ENCODE measurements at places on chromosomes 1 and 21.

DNA sequence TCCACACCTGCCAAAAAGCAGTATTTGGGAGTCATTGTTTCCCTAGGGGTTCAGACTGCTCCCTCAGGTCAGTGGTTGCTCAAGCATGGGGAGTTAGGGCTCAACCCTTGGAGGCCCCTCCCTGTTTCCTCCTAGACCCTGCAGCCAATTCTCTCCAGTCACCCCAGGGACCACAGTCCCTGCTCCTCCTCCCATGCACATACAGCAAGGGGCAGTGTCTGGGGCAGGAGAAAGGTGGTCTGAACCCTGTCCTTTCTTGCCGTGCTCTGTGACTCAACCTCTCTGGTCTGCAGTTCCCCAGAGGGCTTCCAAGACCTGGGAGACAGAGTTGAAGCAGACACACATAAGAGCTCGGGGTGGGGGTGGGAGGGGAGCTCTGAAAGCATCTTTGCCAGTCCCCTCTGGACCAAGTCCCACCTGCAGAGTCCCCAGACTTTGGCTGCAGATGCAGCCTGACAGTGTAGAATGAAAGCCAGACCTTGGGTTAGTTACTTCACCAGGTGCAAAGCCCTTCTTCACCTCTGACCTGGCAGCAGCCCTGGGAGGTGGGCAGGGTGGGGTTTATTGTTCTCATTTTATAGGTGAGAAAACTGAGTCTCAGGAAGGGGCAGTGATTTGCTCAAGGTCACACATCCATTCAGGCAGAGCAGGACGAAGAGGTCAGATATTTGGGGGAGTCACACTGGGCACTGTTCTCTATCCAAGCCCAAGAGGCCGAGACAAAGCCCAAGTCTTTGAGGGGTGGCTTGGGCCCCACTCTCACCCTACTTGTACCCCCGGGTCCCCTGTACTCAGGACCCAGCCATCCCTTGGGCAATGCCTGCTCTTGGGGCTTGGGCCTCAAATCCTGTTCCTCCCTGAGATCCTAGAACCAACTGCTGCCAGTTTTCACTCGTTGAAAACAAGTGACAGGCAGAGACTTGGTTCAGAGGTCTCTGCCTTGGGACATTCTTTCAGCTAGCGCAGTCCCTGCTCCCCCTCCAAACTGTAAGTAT lies 748 bp downstream of the PDZK1IP1 start:
- DNase-seq, result no peak

- no peak for DNase-seq
Observed at GRCh38 chr21:36976882-36977651, 10.6 kb upstream of the HLCS start.

DNA sequence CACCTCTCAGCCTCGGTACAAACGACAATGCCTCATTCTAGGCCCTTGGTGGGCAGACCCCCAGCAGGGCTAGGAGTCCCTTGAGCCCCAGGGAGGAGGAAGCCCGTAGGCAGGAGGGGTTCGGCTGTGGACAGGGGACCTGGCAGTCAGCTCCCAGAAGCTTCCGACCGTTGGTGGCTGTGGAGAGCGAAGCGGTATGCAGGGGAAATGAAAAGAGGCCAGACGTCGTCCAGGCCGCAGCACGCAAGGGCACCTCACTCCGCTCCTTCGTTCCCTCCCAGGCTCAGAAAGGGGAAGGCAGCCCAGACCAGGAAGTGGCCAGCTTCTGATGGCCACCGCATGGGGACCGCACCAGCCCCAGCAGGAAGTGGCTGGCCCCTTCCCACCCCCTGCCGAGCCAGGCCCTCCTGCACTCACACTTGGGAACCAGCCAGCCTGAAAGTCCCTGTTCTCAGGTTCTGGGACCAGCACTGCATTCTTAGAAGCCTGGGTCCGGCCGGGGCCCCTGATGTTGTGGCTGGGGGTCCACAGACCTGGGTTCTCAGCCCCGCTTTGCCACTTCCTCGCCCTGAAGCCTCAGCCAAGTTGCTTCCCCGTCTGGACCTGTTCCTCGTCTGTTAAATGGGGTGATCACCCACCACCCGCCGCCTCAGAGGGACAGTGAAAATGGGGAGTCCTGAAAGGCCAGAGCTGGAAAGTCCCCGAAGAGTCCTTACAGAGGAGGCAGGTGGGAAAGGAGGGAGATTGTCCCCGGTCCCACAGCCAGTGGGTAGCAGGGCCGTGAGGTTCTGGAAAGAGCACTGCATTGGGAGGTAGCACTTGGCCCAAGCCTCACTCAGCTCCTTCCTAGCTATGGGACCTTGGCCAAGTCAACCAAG lies 104.0 kb upstream of the RUNX3 start:
- no peak for DNase-seq

- DNase-seq, result no peak
Observed at GRCh38 chr1:167455786-167456446, 62.4 kb downstream of the CD247 start.

DNA sequence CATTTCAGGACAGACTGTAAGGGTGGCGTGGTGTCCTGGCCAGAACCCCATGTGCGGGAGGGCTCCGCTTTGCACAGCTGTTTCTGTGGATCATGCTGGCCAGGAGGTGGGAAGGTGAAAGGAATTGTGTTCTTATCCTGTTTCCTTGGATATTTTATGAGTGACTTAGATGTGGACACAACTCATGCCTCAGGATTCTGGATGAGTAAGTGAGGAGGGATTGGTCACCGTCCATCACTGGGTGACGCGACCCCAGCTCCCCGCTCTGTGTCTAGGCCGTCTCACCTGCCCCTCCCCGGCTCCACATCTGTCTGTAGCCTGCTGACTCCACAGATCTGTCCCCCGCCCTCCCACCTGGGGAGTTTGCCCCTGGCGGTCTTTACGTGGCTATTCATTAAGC lies 48.8 kb downstream of the PIK3CD start:
- no peak for DNase-seq

DNA sequence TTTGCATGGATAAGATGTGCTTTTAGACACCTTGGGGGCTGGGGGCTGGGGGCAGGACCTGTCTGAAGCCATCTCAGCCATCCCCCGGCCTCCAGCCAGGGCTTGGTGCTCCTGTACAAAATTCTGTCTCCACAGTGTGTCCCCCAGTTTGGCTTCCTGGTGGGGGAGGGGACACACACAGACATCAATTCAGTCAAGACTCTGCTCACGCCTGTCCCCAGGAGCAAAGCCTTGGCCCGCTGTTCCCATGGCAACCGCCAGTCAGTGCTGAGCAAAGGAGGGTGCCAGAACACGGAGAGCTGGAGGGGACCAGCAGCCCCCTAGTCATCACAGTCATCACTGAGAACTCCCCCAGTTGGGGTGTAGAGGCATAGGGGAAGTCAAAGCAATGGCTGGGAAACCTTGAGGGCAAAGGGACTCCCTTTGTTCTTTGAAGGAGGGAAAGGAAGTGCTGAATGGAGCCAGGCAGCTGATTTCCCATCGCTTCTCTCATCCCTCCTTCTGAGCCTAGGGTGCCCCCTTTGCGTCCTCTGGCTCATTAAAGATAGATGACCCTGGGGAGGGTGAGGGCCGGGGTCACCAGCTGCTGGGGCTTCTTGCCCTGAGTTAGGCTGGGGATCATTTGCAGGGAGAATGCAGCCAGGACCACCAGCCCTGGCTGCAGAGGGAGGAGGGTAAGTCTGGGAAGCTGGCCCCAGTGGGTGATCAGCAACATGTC lies 134.9 kb upstream of the IPO9 start:
- DNase-seq, result no peak

GRCh38 chr21:15992171-15992570 lies 262.4 kb downstream of the USP25 start:
- DNase-seq, result no peak

GRCh38 chr1:48659801-48660200 lies 116.9 kb downstream of the BEND5 start:
- no peak for DNase-seq

- no peak for DNase-seq
Observed at GRCh38 chr1:19405195-19405760, 80.1 kb downstream of the CAPZB start.

DNA sequence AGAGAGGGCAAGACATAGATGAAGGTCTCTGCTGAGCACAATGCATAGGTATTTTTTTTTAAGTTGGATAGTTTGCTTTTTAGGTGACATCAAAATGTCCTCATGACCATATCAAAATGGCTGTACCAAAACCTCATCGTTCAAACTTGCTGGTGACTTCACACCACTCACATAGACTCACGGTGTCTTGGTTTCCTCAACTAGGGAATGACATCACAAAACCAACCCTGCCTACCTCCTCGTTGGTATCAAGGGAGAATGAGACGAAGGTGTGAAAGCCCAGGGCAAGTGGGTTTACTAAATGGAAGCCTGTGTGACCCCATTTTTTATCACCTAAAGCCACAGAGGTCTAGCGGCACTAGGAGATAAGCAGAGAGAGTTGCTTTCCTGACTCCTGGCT lies 1.6 kb downstream of the PIGR start:
- no peak for DNase-seq

GRCh38 chr1:227306689-227307088 lies 11.6 kb downstream of the CDC42BPA start:
- no peak for DNase-seq

GRCh38 chr1:244010703-244011123 lies 40.4 kb upstream of the ZBTB18 start:
- no peak for DNase-seq

DNA sequence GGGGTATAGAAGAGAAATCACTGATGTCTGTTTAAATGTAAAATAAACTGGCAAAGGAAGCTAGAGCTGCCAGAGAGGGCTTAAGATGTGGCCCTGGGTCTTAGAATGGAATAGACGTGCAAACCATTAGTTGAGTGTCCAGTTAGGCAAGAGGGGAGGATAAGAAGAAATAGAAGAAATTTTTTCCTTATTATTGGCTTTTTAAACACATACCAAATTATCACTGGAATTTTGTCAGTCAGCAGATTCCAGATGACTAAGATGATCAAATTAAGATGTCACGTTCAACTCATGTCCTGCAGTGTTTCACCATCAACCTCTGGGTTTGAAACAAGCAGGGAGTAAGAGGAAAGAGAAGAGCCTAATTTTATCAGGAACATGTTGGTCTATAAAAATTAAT lies 71.6 kb upstream of the C1orf21 start:
- no peak for DNase-seq

DNA sequence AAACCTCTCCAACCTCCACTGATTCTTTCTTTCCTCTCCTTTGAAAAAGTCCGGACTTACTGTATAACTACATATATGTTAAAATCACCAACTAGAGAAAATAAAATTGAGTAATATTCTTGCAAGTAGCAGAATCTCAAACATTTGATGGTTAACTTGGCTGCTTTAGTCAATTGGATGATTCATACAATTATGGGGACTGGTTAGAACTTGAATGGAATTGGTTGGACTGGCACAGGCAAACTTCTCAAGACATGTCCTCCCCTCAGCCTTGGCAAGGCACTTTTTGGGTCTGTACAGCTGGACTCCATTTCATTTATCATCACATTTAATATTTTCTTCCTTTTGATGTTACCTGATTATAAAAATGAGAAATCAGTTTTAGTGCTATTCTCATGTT lies 6.5 kb downstream of the WLS start:
- DNase-seq, result no peak

GRCh38 chr1:55188909-55189308 lies 26.3 kb downstream of the USP24 start:
- DNase-seq, result no peak

DNA sequence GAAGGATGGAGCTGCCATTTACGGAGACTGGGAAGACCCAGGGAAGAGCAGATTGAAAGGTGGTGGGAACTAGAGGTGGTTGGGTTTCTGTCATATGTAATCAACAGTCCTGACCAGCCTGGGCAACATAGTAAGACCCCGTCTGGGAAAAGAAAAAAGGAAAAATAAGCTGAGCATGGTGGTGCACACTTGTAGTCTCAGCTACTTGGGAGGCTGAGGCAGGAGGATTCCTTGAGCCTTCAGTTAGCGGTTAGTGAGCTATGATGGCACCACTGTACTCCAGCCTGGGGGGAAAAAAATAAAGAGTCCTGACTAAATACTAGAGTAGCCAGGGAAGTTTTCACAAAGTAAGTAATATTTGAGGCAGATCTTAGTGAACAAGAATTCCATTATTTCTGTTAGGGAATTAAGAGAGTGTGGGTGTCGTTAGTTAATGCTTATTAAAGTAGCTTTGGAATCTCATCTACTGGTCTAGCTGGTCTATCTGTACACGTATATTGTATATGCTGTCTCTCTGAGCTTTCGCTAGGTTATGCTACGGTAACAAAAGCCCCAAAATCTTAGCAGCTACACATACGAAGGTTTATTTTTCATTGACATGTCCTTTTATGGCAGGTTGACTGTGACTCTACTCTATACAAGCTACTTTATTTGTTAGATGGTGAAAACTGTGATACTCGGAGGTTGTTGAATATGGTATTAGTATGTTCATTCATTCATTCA lies 4.4 kb downstream of the NBPF1 start:
- no peak for DNase-seq

DNA sequence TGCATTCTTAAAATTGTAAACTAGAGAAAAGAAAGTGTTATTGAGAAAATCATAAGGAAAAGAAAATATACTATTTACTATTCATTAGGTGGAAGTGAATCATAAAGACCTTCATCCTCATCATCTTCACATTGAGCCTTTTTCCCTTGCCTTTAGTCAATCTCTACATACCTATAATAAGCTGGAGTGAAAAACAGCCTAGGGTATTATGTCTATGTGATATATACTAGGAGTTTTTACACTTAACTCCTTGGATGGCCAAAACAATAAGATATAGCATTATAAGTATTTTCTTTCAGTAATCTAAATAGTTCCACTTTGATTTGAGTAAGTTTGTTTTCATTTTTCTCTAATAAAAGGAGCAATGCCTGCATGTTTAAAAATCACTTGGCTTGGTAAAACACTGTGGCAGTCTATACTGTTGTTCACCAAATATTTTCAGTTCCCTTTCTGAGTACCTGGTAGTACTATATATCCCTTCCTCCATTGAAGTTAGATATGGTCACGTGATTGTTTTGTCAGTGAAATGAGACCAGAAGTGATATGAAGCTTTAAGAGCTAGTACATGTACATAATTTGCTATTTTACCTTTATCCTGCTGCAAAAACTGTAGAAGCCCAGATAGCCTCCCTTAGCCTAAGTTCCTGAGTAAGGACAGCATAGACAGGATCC lies 78.3 kb downstream of the CLEC20A start:
- DNase-seq, result no peak

- DNase-seq, result no peak
Observed at GRCh38 chr1:234716908-234717375, 107.0 kb upstream of the IRF2BP2 start.

DNA sequence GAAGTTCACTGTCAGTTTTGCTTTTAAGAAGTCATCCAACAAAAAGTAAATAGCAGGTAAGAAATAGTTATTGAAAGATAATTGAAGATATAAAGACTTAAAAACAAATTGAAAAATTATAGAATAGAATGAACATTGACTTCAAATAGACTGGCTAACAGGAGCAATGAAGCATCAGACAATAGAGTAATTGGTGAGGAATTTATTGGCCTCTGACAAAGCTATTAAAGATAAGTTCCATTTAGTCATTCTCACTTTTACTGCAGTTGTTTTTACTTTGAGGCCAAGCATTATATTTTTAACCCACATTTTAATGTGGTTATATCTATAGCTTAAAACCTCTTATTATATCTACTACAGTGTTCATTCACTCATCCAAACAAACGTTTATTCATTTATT lies 228.8 kb upstream of the ADGRL2 start:
- no peak for DNase-seq

- no peak for DNase-seq
Observed at GRCh38 chr1:91499904-91500755, 521 bp upstream of the CDC7 start.

All from ovary (tissue), 10 donors.